ENCODE measurements at places on chromosomes 6 and 20.

- DNase-seq = peak; percentile 13
Observed at GRCh38 chr20:8213831-8214587, 81.9 kb downstream of the PLCB1 start.

DNA sequence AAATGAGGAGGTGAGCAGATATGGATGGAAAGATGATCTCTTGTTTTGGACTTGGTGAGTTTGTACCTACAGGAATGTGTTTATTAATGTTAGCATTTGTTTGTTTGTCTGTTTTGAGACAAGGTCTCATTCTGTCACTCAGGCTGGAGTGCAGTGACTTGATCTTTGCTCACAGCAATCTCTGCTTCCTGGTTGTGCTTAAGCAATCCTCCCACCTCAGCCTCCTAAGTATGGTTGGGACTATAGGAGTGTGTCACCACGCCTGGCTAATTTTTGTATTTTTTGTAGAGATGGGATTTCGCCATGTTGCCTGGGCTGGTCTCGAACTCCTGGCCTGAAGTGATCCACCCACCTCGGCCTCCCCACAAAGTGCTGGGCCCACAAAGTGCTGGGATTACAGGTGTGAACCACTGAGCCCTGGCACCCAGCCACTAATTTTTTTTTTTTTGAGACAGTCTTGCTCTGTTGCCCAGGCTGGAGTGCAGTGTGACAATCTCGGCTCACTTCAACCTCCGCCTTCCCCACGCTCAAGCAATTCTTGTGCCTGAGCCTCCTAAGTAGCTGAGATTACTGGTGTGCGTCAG lies 7.1 kb downstream of the CASP8AP2 start:
- no peak for DNase-seq

DNA sequence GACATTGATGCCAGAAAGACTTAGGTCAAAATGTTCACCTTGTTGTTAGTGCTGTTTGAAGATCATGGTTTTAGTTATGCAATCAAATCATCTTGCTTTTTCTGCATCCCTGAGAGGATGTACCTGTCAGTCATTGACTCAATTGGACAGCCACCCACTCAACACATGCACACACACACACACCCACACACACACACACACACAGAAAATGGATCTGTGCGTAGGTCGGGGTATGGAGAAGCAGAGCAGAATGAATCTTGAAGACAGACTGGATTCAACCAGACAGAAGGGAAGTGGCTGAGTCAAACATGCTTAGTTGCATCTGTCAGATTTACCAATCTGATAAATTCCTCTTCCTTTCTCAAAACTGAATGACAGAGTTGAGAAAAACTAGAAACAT lies 19.1 kb upstream of the ZSCAN23 start:
- DNase-seq = peak; percentile 42

DNA sequence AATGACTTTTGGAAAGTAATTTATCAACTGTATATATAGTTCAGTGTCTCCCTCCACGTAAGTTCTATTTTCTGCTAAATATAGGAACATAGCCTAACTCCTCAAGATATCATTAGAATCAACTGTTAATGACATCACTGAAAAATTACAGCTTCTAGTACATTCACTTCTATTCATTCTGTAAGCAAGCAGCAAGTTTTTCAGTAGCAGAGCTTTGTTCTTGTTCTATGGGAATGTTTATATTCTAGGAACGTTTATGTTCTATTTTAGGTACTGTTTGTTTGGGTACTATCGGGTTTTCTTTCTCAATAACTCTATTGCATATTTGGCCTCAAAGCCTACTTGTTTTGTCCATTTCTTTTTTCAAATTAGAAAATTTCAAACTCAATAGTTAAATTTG lies 525.6 kb downstream of the EPHA7 start:
- no peak for DNase-seq

GRCh38 chr20:43096931-43097260 lies 92.8 kb downstream of the PTPRT start:
- DNase-seq = no peak

GRCh38 chr20:35511814-35512420 lies 17.5 kb downstream of the C20orf173 start:
- DNase-seq = no peak

DNA sequence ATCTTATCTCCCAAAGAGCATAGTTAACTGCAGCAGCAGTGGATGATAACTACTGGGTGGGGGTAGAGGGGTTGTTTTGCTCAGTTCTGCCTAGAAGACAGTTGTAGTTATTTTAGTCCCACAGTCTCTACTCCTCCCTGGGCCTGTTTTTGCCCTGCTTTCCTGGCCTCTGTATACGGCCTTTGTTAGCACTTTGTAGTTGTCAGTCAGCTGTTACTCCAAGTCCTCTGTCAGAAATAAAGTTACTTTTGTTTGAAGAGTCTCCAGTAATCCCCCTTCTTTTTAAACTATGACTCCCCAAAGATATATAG lies 113.9 kb downstream of the SLC16A10 start:
- no peak for DNase-seq

DNA sequence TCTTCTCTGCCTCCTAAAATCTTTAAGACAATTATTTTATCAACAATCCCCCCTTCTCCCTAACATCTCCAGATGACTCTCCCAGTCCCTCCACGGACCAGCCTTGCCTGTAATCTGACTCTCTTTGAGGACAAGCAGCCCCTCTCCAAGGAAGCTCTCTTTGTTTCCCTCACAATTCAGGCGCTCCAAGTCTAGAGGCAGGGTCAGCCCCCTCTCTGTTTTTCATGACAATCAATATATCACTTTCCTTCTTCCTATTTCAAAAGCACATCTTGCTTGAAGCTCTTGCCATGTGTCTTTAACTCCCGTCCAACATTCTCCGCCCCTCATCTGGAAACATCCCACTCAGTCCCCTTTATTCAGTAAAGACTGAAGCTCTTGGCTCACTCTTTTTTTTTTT lies 393.4 kb upstream of the SULF2 start:
- no peak for DNase-seq

- peak; percentile 51 for DNase-seq
Observed at GRCh38 chr20:46111028-46111835, 6.9 kb upstream of the CD40 start.

GRCh38 chr6:12203001-12203400 lies 87.2 kb upstream of the EDN1 start:
- no peak for DNase-seq

GRCh38 chr6:6717953-6718352 lies 129.4 kb downstream of the LY86 start:
- DNase-seq = peak; percentile 21

- no peak for DNase-seq
Observed at GRCh38 chr6:87196275-87196842, 41.0 kb downstream of the ZNF292 start.

DNA sequence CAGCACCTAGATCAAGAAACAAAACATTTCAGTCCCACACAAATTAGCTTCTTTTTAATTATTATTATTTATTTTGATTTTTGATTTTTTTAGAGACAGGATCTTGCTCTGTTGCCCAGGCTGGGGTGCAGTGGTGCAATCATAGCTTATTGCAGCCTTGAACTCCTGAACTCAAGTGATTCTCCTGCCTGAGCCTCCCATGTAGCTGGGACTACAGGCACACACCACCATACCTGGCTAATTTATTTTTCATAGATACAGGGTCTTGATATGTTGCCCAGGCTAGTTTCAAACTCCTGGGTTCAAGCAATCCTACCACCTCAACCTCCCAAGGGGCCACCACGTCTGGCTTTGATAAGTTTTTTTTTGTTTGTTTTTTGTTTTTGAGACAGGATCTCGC lies 24.6 kb downstream of the SNAI1 start:
- DNase-seq = no peak

- no peak for DNase-seq
Observed at GRCh38 chr6:107612762-107613415, 123.0 kb downstream of the SOBP start.

DNA sequence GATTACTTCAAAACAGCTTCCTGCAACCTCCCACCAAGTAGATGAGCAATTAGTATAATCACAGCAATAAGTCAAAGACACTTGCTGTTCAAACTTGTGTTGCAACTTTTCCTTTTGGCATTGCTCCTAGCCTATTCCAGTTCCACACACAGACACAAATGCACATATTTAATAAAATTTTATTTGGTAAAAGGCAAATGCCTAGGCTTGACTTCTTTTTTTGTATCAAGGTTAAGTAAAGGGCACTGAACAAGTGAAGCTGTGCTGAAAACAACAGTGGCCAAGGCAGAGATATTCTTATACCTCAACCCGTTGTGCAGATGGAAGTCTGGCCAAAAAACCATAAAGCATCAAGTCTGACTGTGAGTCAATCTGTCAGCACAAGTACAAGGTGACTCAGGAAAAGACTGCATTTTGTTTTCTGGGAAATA lies 708.4 kb upstream of the CITED2 start:
- DNase-seq = no peak

DNA sequence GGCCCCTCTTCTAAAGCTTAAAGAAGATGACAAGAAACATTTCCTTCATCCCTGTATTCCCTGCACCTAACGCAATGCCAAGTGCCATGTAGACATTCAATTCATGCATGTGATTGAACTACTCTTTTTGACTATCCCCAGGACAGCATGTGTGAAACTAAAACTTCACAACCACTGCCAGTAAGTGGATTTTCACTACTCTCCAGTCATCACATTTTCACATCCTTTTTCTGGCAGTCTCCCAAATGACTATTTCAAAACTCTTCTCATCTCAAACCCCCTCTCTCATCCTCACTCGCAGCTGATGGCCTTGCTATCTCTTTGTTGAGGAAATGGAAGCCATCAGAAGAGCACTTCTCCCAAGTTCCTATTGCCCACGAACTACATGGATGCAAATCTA lies 122.6 kb downstream of the OPRM1 start:
- DNase-seq = peak; percentile 31

DNA sequence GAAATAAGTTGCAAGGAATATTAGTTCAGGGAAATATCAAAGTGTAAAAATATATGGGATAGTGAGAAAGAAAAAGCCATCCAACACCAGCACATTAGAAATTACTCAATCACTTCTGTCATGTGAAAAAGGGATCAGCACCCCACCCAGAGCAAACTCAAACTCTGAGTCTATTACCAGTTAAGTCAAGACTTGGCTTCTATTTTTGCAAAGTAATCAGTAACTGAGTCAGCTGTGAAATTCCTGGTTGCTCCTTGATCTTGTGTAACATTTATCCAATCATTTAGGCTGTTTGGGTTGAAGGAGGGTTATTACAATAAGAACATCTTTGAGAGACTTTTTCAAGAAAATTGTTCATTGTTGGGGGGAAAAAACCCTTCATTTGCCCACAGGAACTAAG lies 51.2 kb downstream of the SLC22A23 start:
- no peak for DNase-seq

DNA sequence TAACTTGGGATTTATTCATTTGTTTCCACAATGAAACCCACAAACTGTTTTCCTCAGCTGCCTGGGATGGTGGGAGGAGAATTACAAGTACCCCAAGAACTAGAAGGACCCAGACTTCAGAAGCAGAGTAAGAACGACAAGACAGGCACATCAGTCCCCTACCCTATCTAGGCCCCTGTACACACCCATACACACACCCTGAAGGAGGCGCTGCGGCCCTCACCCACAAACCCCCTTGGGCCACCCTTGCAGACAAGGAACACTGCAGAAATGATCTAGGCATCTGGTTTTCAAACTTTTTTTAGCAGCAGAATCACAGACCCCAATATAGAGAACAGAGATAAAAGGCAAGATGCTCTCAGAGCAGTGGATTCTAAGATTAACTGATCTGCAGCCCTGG lies 55.0 kb downstream of the TRERF1 start:
- DNase-seq = peak; percentile 39

- peak; percentile 47 for DNase-seq
Observed at GRCh38 chr6:43798688-43799444, 28.9 kb downstream of the VEGFA start.

- DNase-seq = no peak
Observed at GRCh38 chr6:163707387-163708355, 293.2 kb downstream of the QKI start.

- DNase-seq = no peak
Observed at GRCh38 chr6:33854572-33855030, 50.8 kb upstream of the MLN start.

- no peak for DNase-seq
Observed at GRCh38 chr6:14310960-14311359, 193.4 kb downstream of the CD83 start.

- no peak for DNase-seq
Observed at GRCh38 chr6:158109748-158110147, 58.3 kb downstream of the SERAC1 start.

DNA sequence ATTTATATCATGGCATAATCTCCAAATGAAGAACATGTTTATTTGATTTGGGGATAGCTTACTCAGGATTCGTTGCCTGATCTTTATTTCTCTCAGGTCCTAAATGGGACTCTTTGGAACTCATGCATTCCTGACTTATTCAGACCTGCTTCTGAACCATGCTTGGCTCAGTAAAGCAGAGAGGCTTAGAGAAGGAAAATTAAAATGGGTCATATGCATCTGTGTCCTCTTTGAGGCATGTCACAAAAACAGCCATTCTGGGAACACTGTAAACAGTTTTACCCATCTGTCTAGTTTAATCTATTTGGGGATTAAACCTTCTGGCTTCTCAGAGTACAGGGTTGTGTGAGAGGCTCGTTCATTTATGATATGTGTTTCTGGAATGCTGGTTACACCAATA lies 1017.3 kb downstream of the KIF16B start:
- no peak for DNase-seq

GRCh38 chr6:168823397-168824212 lies 382.6 kb downstream of the SMOC2 start:
- no peak for DNase-seq

GRCh38 chr20:19317237-19318069 lies 105.0 kb downstream of the SLC24A3 start:
- peak; percentile 5 for DNase-seq

- DNase-seq = no peak
Observed at GRCh38 chr20:3133155-3133554, 26.5 kb downstream of the FASTKD5 start.

DNA sequence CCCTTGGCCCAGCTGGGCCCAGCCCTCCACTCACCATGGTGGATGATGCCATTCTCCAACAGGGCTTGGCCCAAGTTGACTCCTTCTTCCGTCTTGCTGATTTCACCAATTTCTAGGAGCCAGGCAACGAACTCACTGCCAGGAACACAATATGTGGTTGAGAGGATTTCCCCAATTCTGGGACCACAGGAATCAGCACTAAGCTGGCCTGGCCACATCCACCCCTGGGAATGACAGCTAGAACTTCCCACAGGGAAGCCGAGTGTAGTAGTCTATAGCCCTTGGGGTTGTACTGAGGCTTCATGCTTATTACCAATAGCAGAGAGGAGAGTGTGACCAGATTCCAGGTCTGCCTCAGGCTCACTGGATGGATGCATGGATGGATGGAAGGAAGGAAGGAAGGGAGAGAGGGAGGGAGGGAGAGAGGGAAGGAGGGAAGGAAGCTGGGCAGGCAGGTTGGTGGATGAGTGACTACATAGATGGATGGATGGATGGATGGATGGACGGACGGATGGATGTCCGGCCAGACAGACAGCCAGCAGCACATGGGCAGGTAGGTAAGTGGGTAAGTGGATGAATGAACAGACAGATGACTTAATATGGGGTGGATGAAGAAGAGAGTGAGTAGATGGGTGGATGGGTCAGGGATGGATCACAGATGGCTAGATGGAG lies 146.5 kb downstream of the PREX1 start:
- no peak for DNase-seq
